Chondrocyte (in vitro differentiated cells): ENCODE measurements at places on chromosomes 5 and 9.

DNA sequence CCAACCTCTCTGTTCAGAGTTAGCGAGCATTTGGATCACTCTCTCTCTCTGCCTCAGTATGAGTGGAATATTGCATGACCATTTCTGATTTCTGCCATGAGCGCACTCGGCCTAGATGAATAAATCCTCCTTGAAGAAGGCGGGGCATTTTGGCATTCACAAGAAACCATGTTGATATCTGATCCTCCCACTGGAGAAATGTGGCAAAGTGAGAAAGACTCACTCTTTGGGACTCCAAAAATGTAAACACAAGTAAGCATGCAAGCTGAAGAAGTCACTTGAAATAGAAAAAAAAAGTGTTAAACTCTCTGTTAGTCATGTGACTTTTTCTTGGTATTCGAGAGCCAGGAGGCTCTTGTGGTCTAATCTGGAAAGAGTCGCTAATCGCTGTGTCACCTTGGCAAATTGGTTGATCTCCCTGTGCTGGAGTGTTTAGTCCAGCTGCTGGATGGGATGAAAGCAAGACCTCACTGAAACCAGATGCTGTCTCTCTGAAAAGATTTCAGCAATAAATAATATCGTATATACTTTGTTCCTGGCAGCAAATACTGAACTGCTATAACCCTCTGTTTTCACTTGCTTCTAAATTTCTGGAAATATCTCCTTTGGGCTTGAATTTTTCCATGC is 95.5 kb downstream of the GHR start:
- DNase-seq, result no peak

DNA sequence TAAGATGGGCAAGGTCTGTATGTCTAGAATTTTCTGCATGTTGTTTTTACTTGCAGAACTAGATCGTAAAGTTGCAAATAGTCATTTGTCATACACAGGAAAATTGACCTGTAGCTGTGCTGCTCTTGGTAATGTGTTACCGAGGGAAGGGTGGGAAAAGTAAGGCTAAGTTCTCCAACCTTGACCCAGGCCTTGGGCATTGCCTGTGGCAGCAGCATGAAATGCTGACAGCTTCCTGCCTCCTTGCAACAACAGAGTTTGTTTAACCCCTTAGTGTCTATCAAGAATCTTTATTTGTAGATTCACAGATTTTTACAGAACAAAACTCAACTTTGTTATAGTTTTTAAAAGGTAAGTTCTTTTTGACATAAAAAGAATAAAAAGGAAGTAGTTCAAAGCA is 48.3 kb downstream of the ERCC6L2 start:
- no peak for DNase-seq

- DNase-seq, result no peak
Measured at GRCh38 chr5:132019337-132019736, 7.9 kb upstream of the ACSL6 start.

GRCh38 chr5:157818368-157818767 is 40.6 kb downstream of the CLINT1 start:
- no peak for DNase-seq
